ENCODE measurements at places on chromosomes 1 and 21.

GRCh38 chr1:151447696-151448095, 11.6 kb downstream of the POGZ start:
- H3K36me3 ChIP-seq: no peaks in the 10 kb centered on the region
- H3K4me1 ChIP-seq: no peaks in the 10 kb centered on the region
- H3K27ac ChIP-seq: no peak overlapping the region
- H3K27me3 ChIP-seq: no peaks in the 10 kb centered on the region

GRCh38 chr1:29639156-29639736, 402.9 kb downstream of the PTPRU start:
- no peaks in the 10 kb centered on the region for H3K4me1 ChIP-seq
- no peak overlapping the region for H3K4me3 ChIP-seq
- H3K27ac ChIP-seq: no peak overlapping the region
- no peaks in the 10 kb centered on the region for H3K27me3 ChIP-seq
- no peaks in the 10 kb centered on the region for H3K36me3 ChIP-seq

DNA sequence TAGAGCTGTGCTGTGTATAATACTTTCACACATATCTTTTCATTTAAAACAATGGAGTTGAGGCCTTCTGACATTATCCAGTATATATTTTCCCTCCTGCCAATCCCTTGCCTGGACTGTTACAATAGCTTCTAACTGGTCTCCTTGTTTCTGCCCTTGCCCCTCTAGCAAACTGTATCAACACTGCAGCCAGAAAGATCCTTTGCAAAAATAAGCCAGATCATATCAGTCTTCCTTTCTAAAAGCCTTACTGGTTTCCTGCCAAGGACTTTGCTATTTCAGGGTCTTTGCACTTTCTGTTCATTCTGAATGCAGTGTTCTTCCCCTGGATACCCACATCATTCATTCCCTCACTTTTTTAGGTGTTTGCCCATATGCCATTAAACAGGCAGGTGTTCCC, 370.1 kb downstream of the PTBP2 start:
- DNase-seq: no peak
- no peak overlapping the region for H3K4me3 ChIP-seq
- no peaks in the 10 kb centered on the region for H3K4me1 ChIP-seq

DNA sequence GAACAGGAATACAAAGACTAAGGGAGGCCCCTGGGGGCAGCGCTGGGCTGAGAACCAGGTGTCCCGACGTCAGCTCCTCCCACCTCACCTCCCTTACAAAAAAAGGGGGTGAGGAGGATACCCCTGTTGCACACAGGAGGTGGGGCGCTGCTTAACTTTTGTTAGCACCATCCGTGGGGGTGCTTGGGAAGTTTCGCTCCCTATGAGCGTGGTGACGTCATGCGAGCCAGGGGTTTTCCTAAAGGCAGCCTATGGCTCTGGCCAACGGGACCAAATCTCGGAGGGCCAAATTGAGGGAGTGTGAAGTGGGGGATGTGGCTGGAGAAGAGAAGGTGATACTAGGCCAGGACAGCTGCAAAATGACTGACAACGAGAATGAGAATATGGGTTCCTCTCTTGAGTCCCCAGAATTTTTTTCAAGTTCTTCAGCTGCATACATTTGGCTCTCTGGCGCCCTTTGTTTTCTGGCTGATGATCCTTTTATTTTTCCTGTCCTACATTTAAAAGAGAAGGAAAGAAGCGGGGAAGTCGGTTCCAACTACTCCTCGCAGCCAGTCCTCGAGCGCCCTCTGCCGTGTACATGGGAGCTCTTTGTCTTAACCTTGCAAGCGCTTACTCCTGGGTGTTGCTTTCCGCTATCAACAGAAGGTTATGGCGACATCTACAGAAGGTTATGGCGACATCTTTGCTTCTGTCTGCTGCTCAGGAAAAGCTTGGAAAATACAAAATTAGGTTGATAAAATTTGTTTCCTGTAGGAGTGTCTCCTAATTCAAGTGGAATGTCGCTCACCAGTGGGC, 48.0 kb upstream of the ZC3H11B start:
- no peaks in the 10 kb centered on the region for H3K27me3 ChIP-seq
- H3K36me3 ChIP-seq: no peaks in the 10 kb centered on the region
- no peak overlapping the region for H3K27ac ChIP-seq
- no peak overlapping the region for H3K4me3 ChIP-seq
- no peak for DNase-seq

GRCh38 chr1:227893949-227894721, 53.6 kb downstream of the WNT9A start:
- H3K27ac ChIP-seq: no peak overlapping the region
- no peak for DNase-seq
- H3K36me3 ChIP-seq: no peaks in the 10 kb centered on the region
- no peaks in the 10 kb centered on the region for H3K27me3 ChIP-seq
- H3K4me3 ChIP-seq: no peak overlapping the region
- peaks cover 9% of the 10 kb centered on the region for H3K4me1 ChIP-seq

DNA sequence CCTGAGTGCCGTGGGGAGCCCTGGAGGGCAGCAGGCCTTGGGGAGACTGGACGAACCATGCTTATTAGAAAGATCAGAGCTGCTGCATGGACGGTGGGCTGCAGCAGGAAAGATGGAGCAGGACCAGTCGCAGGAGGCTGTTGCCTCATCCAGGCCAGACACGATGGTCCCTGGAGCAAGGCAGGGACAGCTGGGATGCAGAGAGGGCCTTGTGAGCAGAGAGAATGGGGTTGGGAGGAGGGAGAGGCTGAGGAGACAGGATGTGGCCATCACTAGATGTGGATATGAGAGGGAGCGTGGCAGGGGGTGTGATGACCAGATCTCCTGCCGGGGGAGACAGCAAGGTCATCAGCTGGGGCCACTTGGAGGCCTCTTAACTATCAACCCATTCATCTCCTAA, 727.6 kb downstream of the PTPRU start:
- no peak overlapping the region for H3K27ac ChIP-seq
- no peaks in the 10 kb centered on the region for H3K36me3 ChIP-seq
- no peaks in the 10 kb centered on the region for H3K27me3 ChIP-seq
- H3K4me1 ChIP-seq: no peaks in the 10 kb centered on the region

DNA sequence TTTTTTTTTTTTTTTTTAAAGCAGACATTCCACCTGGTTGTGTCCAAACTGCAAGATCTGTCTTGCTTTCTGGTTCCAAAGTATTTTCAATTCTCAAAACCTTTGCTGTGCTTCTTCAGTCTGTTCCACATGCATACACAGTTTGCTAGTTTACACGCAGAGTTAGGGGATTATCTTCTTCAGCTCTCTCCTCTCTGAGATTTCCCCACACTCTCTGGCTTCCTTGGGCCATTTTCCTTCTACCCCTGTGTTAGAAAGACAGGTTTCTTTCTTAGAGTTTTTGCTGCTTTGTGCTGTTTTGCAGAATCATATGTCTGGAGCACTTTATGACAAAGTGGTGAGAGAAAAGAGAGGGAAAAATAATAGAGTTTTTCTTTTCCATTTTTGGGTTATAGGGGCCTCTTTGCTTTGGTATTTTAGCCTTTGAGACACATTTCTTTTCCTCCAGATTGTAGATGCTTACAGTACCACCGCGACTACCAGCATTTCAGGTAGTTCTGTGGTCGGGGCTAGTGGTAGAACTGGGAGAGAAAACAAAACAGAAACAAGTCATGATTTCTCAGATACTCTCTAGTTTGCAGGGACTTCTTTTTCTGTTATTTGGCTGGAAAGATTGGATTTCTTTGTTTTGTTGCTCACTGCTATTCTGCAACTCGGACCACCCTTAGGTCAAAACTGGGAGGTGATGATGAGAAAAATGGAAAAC, 66.3 kb downstream of the RABGAP1L start:
- H3K4me1 ChIP-seq: no peaks in the 10 kb centered on the region
- H3K27me3 ChIP-seq: no peaks in the 10 kb centered on the region
- H3K36me3 ChIP-seq: peaks cover 16% of the 10 kb centered on the region
- no peak for DNase-seq
- H3K27ac ChIP-seq: no peak overlapping the region

Measured in natural killer cell (primary cell).